ENCODE measurements at places on chromosomes 7 and 10.

DNA sequence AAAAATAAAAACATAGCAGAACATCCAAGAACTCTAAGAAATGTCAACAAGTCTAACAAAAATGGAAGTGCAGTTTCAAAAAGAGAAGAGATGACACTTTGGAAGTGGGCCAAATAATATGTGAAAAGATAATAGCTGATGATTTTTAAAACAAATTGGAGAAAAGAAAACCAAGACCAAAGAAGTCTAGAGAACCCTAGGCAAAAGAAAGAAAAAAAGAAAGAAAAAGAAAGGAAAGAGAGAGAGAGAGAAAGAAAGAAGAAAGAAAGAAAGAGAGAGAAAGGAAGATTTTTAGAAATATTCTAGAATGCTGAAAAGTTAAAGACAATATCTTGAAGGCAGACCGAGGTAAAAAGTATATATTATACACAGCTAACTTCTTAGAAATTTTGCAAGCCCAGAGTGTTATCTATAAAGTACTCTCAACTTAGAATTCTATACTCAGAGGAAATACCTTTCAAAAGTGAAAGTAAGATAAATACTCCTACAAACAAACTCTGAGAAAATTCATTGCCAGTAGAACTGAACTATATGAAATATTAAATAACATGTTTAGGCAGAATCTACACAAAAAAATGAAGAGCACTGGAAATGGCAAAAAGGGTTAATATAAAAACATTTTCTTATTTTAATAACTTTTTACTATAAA is 138.7 kb upstream of the SMIM30 start:
- DNase-seq, result no peak

- no peak for DNase-seq
Observed at GRCh38 chr7:37283716-37284115, 164.9 kb downstream of the ELMO1 start.

- no peak for DNase-seq
Observed at GRCh38 chr10:63763744-63764143, 242.5 kb downstream of the REEP3 start.

GRCh38 chr10:78903341-78903940 is 165.3 kb upstream of the ZMIZ1 start:
- DNase-seq, result no peak

DNA sequence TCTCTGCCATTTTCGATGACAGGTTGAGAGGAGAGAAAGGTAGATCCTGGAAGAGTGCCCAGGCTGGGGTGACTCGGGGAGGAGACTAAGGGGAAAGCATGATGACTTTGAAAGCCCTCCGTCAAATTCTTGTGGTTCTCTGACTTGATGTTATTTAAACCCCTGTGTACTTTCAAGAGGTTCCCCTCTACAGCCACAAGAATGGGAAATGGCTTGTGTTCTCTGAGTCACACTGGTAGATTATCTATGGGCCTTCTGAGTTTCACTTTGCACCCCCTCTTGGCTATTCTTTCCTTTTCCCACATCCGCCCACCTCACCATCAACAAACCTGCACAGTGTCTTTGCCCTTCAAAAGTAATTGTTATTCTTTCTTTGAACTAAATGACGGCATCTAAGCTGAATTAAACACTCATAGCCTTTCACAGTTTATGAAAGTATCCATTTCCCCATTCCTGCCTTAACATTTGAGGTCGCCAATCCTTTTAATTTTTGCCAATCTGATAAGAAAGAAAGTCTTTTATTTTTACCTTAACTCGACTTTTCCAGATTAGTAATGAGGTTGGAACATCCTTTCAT is 24.1 kb downstream of the PRF1 start:
- no peak for DNase-seq

GRCh38 chr10:126905776-126906703 is 812 bp downstream of the DOCK1 start:
- no peak for DNase-seq

DNA sequence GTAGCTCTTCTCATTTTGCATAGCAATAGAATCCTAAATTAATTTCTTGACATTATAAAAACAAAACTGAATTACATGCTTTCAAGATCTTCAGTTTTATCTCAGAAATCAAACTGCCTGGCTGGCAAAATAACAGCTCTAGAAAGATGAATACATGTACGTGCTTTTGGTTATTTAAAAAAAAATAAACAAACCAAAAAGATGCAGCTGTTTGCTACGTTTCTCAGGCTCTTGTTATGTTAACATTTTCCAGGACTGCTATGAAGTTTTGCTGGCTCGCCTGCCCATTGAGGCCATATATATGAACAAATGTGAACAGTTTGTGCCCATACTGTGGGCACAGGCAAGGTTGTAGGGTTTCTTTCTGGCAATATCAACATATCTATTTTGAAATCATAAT is 86.6 kb downstream of the ODAD2 start:
- no peak for DNase-seq

DNA sequence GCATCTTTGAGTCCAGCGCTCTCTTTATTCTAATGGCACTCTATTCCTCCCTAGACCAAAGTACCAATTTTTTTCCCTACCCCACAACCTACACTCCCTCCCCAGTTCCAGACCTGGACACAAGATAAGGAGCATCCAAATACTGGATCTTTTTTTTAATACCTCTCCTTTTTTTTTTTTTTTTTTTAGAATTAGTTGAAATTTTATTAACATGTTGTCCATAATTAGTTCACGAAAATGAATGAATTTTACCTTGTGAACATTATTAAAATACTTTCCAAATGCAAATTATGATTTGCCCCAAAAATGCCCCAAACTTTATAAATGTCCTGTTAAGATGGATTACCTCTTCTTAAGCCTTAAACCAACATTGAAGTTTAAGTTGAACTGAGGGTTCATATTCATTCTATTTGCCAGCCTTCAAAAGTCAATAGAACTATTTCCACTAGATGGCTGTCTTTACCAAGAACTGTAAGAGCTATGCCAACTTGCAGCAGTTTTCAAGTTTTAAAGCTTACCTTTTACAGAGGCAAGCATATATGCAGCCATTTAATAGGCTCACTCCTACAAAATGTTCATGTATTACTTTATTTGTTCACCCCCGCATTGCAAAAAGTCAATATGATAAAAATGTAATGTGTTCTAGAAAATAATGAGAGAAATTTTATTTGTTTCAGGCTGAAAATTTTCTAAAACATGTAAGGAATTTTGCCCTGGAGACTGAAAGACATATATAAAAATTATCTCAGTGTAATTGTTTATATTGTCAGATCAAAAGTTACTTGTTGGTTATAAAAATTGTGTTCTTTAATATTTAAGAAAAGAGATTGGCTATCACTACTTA is 39.7 kb upstream of the TNKS2 start:
- DNase-seq, result no peak
